ENCODE measurements at places on chromosomes 3 and 15.

DNA sequence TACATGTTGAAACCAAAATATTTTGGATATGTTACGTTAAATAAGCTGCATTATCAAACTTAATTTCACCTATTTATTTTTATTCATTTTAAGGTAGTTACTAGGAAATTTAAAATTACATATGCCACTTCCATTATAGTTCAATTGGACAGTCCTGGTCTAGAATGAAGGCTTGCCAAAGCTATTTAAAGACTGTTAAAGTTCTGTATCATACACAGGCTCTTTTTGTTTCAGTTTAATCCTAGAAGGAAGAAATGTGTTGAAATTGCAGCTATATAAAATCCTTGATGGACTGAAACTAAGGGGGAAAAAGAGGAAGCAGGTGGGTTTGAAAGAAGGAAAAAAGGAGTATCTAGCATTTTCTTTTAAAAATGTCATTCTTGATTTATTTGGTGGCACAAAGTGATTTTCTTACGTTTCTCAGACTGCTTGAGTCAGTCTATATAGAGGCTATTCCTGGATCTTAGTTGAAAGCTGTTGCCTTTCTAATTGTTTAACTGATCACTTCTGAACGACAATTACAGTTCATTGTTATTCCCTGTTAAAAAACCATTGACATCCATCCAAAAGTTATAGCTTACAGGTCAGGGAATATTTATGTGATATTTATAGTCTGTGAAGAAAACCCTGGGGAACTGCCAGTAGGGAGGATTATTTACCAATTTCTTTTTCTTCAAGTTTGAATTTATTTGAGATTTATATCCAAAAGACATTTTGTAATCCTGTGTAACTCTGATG is 195.0 kb downstream of the RORA start:
- DNase-seq: no peak

GRCh38 chr3:54376939-54377578 is 254.7 kb downstream of the CACNA2D3 start:
- no peak for DNase-seq

DNA sequence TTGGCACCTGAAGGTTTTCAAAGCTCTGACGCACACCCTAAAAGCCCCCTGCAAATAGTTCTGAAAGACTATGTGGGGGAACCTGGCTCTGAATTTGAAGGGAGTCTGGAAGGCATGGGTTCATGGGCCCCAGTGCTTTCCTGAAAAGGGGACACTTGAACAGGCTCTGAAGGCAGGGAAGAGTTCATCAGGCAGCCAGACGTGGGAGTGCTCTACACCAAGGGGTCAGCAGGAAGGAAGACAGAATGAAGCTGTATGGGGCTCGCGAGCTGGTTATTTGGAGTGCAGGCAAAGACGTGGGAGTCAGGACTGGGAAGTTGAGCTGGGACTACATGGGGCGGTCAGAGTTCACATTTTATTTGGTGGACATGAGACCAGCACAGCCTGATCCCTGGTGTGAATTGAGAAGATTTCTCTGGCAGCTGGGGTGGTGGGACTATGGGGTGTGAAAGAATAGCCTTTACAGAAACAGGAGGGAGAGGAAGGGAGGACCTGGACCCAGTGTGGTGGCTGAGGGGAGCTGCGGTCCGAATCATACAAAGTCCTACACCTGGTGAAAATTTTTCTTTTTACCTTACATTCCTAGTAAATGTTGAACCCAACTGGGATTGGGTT is 12.6 kb downstream of the ABHD6 start:
- DNase-seq: no peak

- DNase-seq: no peak
These were observed 149.7 kb upstream of the NPHP3 start for GRCh38 chr3:132871956-132872355.

DNA sequence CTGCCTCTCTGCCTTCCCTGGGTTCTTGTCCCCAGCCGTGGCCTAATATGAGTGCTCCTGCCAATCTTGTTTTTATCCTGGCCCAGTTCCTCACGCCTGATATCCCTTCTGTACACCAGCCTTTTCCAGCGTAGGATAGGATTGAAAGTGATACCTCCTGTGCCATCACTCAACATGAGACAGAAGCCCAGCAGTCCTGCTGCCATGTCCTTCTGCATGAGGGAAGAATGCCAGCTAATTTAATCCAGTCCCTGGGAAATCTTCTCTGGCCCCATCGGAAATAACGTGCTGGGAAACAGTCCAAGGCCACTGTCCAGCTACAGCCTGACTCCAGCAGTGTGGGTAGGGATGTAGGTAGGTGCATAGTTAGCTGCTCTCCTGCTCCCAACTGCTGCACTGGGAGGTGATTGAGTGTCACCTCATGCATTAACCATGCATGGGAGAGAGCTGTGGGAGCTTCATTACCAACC is 92.0 kb upstream of the TPM1 start:
- no peak for DNase-seq

GRCh38 chr3:16494814-16495431 is 18.6 kb downstream of the RFTN1 start:
- DNase-seq: no peak

DNA sequence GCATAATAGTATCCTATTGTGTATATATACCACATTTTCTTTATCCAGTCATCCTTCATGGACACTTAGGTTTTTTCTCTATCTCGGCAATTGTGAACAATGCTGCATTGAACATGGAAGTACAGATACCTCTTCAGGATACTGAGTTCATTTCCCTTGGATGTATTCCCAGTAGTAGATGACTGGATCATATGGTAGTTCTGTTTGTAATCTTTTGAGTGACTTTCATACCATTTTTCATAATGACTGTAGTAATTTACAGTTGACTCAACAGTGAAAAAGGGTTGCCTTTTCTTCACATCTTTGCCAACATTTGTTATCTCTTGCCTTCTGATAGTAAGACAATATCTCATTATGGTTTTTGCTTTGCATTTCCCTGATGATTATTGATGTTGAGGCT is 21.8 kb downstream of the MYH15 start:
- no peak for DNase-seq

GRCh38 chr3:136070334-136070733 is 104.8 kb downstream of the PPP2R3A start:
- peak; percentile 47 for DNase-seq

DNA sequence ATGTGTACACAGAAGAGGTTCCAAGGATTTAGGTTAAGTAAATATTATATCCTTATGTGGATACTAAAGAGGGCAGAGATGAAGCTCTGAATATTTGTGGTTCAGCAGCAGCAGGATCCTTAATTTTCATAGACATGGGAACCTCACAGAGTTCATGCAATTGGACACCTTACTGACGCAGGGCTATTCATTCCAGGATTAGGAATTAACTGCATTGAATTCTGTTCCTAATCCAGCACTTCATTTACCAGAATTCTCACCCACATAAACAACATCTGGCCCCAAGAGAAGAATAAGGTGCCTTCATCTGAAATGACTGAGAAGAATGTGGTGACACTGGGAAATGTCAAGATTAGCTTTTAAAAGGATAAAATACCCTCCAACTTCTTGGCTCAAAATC is 62.4 kb downstream of the ADAMTS9 start:
- no peak for DNase-seq

- DNase-seq: no peak
These were observed 21.0 kb upstream of the CLDN18 start for GRCh38 chr3:137988982-137989381.

DNA sequence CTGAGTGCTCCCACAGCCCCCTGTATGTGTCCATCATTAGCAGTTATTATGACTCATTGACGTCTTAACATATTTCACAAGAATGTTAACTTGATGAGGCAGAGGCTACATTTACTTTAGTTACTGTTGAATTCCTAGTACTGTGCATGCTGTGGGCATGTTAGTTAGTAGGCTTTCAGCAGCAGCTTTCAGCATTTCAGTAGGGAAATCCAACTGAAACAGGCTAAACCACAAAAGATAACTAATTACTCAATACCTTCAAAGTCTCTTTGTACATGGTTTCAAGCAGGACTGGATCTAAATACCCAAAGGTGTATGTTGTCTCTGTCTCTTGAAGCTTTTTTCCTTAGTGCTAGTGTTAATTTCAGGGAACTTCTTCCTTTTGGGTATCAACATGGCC is 229.9 kb upstream of the SUCLG2 start:
- no peak for DNase-seq

DNA sequence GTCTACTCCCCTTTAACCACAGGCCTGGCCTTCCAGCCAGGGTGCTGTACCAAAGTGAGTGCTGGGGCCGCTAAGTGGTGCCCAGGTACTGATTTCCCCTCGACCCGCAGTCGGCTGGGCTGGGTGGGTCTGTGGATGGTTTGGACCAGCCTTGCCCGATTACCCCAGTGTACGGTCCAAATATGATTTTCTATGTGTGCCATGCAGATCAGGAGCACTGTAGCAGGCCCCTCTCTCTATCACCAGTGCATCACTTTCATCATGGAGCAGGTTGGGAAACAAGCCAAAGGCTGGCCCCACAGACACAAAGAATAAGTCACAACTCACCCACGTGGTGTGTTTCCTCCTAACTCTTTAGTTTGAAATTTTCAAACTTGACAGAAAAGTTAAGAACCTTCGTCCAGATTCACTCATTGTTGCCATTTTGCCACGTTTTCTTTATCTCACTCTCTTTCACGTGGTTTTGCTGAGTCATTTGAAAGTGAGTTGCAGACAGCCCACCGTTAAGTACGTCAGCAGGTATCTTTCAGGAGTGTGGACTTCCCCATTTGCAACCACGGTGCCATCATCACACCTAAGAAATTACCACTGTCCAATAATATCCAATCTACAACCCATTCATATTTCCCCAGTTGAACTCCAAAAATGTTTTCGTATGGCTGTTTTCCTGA is 37.0 kb downstream of the ZNF710 start:
- DNase-seq: no peak

DNA sequence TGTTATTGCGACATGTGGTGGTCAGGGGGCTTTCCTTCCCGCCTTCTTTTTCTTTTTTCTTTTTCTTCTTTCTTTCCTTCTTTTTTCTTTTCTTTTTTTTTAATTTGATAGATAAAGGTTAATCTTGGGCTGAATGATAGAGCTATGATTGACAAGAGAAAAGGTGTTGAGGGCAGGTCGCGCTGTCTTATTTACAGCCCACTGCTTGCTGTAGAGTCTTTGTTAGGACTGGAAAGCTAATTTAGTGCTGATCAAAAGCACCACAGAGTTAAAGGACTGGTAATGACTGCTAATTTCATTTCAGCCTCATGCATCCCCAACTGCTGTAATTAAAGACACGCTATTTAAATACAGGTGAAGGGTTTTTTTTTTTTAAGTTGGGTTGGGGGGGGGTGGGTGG is 10.6 kb upstream of the SOX2 start:
- no peak for DNase-seq

DNA sequence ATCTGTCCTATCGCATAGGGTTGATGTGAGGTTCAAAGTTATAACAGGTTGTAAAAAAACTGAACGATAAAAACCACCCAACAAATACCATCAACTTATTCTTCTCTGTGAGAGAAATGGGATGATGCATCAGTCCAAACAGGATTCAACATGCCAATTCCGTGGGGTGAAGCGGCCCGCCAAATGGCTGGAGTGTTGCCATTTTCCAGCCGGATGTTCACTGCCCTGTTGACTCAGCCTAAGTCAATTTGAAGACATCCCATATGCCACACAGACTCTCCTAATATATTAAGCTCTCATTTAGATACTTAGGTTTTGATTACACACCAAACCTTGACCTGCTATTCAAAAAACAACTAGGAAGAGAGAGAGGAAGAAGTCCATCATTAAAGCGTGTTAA is 311.1 kb downstream of the VPS13C start:
- no peak for DNase-seq

DNA sequence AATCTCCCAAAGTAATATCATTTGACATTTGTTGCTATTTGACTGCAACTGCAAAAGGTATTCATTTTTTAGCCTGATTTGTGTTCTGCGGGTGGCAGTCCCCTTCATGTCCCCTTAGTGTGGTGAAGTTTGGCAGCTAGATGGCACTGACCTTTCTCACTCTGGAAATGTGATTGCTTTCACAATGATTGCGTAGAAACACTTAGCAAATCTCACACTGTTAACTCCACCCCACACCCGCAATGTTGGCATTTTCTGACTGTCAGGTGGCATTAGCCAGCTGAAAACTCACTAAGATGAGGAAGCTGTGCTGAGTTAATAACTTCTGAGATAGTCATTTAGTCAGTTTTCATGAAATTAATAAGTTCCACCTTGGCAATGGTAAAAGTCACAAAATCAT is 76.9 kb downstream of the TRIM69 start:
- no peak for DNase-seq

- DNase-seq: no peak
These were observed 167.7 kb downstream of the LRTM1 start for GRCh38 chr3:54760201-54760600.

- no peak for DNase-seq
These were observed 303.8 kb downstream of the TLE3 start for GRCh38 chr15:69793781-69794451.

- DNase-seq: no peak
These were observed 32.0 kb downstream of the ST8SIA2 start for GRCh38 chr15:92425578-92426225.

GRCh38 chr15:96019114-96019513 is 311.4 kb upstream of the NR2F2 start:
- no peak for DNase-seq

DNA sequence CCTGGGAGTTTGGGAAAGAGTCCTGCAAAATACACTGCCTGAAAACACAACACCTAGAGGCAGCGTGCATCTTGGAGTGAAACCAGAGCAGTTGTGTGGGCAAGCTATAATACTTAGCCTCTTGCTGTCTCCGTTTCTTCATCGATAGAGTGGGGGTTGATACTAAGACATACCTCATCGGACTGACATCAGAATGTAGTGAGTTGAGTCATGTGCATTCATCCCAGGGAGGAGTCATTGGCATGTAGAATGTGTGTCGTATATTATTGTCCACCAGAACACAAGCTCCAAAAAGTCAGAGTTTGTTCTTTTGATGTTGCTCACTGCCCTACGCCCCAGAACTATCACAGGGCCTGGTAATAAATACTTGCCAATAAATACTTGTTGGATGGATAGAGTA is 4.3 kb downstream of the SNTN start:
- peak; percentile 5 for DNase-seq

- DNase-seq: peak; percentile 26
These were observed 1026.2 kb upstream of the NR2F2 start for GRCh38 chr15:95304151-95304946.

- DNase-seq: no peak
These were observed 5.3 kb downstream of the SERP1 start for GRCh38 chr3:150540991-150541390.
